Amniotic stem cell (primary cell): ENCODE measurements at places on chromosomes 2 and 18.

GRCh38 chr2:46488389-46488788 is 9.0 kb downstream of the TMEM247 start:
- DNase-seq = no peak

- no peak for DNase-seq
These were observed 8.5 kb upstream of the UNC80 start for GRCh38 chr2:209763106-209763505.

DNA sequence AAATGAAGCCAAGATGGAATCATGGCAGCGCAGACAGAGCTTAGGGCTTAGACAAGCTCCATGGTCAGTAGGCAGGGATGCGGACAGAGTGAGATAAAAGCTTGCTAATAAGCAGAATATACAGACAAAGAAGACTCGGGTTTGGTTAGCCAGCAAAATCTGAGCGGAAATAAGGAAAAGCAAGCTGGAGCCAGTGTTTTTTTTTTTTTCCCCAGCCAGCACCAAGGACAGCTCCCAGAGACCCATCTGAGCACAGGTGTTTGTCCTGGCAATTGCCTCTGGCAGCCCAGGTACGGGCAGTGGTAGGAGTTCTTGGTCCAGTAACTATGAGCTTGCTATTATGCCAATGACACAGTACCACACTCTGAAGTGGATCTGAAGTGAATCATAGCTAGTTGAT is 187.6 kb downstream of the ADCYAP1 start:
- DNase-seq = no peak

- no peak for DNase-seq
These were observed 393.5 kb downstream of the ERBB4 start for GRCh38 chr2:212145121-212145520.

DNA sequence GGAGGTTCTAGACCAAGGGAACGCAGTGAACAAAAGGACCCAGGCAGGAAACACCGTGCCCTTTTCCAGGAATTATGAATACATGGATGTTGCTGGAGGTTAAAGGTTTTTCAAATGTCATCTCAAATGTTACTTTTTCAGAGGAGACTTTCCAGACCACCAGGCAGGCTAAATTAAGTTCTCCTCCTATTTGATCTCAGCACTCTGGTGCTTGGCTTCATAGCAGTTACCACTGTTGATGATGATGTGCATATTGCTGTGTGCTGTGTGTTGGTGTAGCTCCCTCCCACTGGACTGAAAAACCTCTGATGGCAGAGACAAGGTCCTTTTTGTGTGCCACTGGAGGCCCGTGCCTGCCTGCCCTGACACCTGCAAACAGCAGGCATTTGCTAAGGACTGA is 137.3 kb upstream of the PTPRM start:
- DNase-seq = no peak
